ENCODE measurements at places on chromosomes 16 and 17. TPM values are rescaled to one million over a fixed set of nuclear protein-coding genes. Genes with fewer than 3 reads are reported as not detected.

SLC6A2 gene
- total RNA-seq, result not detected

WSCD1 gene
- 10.6 TPM for total RNA-seq

LRRC46 gene
- total RNA-seq, result 0.30 TPM

SREBF1 gene
- total RNA-seq, result 18.9 TPM

ANKFN1 gene
- total RNA-seq, result not detected

PPL gene
- total RNA-seq, result 20.2 TPM

All from Right ventricle myocardium inferior (tissue), 1 donor.